ENCODE measurements at places on chromosomes 12 and 14.

- no peak for DNase-seq
Observed at GRCh38 chr14:100165376-100165775, 5.9 kb upstream of the DEGS2 start.

DNA sequence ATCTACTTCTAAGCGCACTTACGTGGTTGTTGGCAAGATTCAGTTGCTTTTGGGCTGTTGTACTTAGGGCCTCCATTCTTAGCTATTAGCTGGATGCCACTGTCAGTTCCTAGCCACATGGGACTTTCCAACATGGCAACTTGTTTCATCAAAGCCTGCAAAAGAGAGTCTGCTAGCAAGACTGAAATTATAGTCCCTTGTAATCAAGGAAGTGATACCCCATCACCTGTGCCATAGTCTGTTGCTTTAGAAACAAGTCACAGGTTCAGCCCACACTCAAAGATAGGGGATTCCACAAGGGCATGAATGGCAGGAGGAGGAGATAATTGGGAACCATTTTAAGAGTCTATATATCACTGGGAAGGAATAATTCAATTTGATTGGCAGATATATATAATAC lies 27.1 kb upstream of the SLC17A8 start:
- DNase-seq = no peak

DNA sequence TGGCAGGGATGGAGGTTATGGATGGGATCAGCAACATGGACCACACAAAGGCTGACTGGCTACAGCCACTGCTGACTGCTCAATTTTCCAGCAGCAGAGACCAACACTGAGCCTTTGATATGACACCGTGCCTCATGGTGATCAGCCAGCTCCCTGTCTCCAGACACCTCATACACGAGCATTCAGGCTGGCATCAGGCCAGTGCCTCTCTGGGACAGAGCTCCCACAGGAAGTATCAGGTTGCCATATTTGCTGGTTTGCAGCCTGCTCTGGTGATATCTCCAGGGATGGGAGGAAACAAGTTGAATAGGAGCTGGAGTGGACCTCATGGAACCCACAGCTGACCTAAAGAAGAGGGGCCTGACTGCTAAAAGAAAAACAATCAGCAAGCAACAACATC lies 471.2 kb upstream of the ATXN7L3B start:
- DNase-seq = no peak

DNA sequence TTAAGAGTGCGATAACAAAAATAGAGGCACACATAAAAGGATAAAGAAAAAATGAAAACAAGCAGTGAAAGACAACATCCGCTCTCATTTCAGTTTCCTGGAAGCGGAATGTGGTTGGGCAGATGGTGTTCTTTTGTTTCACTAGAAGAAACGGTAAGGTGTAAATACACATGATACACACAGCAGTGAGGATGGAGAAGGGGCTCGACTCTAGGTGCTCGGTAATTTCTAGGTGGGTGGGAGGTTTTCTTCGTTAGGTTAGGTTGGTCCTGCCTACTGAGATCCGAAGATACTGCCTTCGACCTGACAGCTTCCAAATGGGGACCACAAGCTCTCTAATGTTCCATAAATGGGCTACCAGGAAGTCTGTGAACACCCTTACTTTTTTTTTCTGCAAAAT lies 1082.5 kb downstream of the BCL11B start:
- DNase-seq = no peak

GRCh38 chr12:12007713-12008231 lies 63.0 kb upstream of the BCL2L14 start:
- DNase-seq = no peak

DNA sequence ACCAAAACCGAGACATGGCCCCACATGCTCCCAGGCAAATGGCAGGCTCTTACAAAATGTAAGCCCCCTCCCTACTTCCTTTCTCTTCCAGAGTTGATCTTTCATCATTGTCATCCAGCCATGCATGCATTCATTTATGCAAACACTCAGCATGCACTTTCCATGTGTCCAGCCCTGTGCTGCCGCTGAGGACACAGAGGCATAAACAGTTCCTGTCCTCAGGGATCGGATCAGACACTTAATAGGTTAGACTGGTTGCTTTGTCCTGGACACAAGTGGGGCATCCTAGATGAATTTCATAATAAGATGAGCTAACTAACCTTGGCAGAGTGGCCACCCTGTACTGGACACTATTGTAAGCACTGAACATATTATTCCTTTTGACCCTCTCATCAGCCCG lies 23.1 kb downstream of the PRIMA1 start:
- DNase-seq = no peak
